C1 segment of cervical spinal cord (tissue), 14 donors: ENCODE measurements at places on chromosomes 13 and 19.

- DNase-seq = no peak
Observed at GRCh38 chr19:30341611-30342201, 30.5 kb upstream of the ZNF536 start.

GRCh38 chr13:21104199-21105019 lies 43.0 kb upstream of the LATS2 start:
- DNase-seq = no peak

GRCh38 chr19:19591133-19591825 lies 27.2 kb downstream of the PBX4 start:
- DNase-seq = peak; percentile 1

- no peak for DNase-seq
Observed at GRCh38 chr13:75607447-75607846, 28.7 kb upstream of the LMO7 start.

- DNase-seq = no peak
Observed at GRCh38 chr13:24272452-24273161, 36.8 kb upstream of the C1QTNF9 start.

GRCh38 chr19:13581576-13581975 lies 75.3 kb upstream of the CACNA1A start:
- no peak for DNase-seq

- DNase-seq = no peak
Observed at GRCh38 chr13:48411147-48411794, 1.6 kb downstream of the LPAR6 start.

- DNase-seq = no peak
Observed at GRCh38 chr13:24081387-24081786, 79.1 kb upstream of the SPATA13 start.

- no peak for DNase-seq
Observed at GRCh38 chr13:25738342-25739196, 313.2 kb downstream of the SHISA2 start.

DNA sequence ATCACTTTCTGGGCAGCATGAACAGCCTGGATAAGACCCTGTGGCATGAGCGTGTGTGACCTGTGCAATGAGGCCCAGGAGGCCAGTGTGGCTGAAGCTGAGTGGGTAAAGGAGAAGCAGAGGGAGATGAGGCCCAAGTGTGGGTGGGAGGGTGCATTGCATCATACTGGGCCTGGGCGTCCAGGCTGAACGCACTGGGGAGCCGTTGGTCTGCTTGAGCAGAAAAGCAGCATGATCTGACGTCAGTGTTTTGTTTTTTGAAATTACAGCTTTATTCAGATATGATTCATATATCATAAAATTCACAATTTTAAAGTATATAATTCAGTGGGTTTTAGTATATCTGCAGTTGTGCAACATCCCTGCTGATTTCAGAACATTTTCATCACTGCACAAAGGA lies 409.7 kb downstream of the HS6ST3 start:
- no peak for DNase-seq

GRCh38 chr19:11580116-11580515 lies 2.7 kb upstream of the ACP5 start:
- DNase-seq = no peak

DNA sequence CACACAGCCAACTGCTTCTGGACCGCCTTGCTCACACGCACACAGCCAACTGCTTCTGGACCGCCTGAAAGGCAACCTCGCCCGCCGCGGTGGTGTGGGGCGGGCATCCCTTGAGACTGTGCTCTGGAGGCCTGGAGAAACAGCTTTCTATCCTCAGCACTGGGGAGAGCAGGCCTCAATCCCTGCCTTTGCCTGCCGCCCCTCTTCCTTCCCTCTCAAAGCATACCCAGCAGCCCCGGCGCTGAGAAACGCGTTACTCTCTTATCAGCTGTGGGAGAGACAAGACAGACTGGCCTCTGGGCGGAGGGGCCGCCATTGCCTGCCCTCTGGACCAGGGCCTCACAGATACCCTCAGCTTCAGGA lies 2.9 kb downstream of the LIPE start:
- no peak for DNase-seq

GRCh38 chr13:98112456-98112855 lies 30.4 kb upstream of the FARP1 start:
- DNase-seq = no peak

DNA sequence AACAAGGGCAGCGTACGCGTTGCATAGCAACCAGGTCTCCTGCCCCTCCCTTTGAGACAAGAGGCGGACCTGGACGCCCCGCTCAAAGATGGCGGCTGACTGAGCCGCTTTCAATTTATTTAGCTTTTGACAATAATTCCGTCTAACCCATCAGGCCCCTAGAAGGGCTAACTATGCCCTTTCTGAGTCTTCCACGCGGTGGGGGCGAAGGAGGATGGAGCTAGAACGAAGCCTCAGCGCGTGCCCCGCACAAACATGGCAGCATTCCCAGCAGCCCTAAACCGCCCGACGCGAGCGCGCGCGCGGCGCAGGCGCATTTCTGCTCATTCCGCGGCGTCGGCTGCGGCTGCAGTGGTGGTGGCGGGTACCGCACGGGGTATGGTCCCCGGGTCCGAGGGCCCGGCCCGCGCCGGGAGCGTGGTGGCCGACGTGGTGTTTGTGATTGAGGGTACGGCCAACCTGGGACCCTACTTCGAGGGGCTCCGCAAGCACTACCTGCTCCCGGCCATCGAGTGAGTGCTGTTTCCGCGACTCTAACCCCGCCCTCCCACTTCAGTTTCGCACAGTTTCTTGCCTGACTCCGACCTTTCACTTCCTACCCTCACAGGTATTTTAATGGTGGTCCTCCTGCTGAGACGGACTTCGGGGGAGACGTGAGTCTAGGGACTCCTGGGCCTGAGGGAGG lies at the start of gene MED25:
MED25 (plus strand) TSS at position 326 of the 685 bp plus-strand sequence; CDS start at position 379, 53 bp downstream.
- DNase-seq = peak; percentile 88

GRCh38 chr13:94232161-94232950 lies 247.1 kb downstream of the DCT start:
- no peak for DNase-seq

DNA sequence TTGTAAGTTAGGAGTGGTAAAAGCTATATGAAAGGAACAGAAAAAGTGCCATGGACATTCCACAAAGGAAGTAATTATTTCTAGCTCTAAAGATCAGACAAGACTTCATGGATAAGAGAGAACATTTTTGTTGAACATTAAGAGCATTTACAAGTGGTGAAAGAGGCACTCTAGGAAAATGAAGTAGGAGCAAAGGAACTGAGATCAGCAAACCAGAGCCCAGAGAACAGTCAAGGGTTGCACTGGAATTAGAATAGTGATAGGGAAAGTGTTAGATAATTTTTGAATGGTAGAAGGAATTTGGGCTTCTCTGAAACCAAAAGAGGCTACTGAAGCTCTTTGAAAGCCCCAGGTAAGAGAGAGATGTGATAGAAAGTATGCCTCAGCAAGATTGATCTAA lies 94.1 kb downstream of the COG6 start:
- DNase-seq = no peak

DNA sequence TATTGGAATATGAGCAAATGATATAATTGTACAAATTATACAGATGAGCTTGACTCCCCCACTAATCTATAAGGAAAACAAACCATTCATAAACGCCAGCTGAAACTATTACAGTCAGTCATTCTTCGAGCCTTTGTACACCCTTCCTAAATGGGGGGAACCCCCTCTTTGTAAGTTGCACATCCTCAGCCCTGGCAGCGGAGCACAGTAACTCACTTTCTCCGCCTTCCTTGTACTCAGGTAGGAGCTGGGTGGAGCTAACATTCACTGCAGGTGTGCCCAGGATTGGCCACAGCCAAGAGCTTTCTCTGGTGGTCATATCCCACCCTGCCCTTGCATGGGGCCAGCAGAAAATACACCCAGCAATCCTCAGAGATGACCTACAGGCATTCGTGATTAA lies 28.6 kb downstream of the PIN1 start:
- no peak for DNase-seq

DNA sequence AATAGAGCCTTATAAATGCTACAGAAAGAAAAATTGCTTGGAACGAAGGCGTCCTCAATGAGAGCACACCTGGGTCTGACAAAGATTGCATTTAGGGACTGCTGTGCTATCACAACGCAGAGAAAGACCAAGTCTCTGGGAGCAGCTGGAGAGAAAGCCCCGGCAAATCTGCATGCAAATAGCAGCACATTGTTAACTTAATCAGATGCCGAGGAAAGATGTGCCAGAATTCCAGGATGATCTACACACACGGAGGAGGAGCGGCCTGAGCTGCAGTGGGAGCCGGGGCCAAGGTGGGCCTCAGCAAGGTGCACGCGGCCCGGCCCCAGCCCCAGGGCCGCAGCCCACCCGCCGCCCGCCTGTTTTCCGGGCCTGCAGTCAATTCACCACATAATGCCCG lies 1.4 kb downstream of the ZNF536 start:
- DNase-seq = no peak

GRCh38 chr13:21594715-21595545 lies 9.0 kb downstream of the MICU2 start:
- no peak for DNase-seq

DNA sequence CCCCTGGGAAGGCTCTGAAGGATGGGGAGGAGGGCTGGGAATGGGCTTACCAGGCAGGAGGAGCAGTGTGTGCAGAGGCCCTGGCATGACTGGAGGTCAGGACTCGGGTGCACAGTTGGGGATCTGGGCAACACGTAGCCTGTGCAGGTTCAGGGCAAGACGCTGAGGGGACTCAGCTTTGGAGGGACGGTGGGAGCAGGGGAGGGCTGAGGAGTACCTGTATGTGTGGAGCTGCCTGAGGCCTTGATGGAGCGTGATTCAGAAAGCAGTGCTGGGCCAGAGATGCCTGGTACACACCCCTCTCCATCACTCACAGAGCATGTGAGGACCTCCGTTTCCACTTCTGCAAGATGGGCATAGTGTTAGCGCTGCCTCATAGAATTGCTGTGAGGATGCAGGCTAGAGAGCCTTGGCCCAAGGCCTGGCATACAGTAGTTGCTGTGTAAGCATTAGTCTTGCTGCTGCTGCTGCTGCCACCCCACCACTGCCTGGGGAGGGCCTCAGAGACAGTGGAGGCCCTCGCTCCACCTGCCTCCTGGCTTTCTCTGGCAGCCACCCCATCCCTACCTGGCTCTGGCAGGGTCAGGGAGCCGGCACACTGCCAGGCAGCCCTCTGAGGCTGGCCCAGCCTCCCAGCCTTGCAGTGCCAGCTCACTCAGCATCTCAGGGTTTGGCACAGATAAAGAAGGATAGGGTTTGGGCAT lies 2.4 kb downstream of the PAK4 start:
- DNase-seq = no peak

GRCh38 chr19:38429055-38429810 lies 3.2 kb upstream of the RASGRP4 start:
- no peak for DNase-seq

DNA sequence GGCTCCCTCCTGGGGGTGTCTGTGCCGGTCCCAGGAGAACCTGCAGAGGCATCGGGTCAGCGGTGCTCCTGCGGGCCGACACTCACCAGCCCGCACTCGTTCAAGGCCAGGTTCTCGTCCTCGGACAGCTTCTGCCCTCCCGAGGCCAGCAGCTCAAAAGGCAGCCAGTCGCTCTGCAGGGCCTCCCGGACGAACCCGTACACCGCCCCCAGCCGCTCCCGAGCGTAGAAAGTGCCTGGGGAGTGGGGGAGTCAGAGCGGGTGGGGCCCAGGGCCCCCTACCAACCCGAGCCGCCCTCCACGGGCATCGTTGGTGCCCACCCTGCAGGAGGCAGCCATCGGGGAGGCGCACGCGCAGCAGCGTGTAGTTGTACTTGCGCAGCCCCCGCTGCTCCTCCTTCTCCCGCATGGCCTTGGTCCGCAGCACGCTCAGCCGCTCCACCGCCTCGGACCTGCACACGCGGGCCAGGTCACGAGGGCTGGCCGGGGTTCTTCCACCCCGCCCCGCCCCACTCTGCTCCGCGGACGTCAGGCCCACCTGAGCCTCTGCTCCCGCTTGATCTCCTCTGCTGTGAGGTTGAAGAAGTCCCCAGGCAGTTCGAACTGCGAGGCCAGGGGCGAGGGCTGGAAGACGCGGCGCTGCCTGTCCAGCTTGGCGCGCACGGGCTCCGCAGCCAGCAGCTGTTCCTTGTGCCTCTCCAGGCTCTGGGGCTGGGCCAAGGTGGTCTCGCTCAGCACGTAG lies 11.5 kb downstream of the UBXN6 start:
- DNase-seq = no peak

GRCh38 chr13:35994131-35994966 lies 136.8 kb downstream of the DCLK1 start:
- no peak for DNase-seq

DNA sequence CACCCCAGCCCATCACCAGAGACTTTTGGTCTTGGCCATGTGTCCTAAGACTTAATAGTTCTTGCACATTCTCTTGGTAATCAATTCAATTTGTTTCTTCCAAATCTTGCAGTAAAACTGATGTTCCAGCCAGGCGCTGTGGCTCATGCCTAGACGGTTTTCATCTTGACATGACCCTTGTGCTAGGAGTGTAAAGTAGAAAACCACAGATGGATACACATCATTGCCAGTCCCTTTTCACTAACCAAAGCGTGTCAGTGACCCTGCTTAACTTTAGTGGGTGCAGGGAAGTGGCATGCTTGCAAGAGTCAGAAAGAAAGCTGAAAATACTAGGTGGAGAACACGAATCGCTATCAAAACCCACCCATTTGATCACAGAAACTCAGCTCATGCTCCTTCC lies 18.0 kb upstream of the CD70 start:
- no peak for DNase-seq

DNA sequence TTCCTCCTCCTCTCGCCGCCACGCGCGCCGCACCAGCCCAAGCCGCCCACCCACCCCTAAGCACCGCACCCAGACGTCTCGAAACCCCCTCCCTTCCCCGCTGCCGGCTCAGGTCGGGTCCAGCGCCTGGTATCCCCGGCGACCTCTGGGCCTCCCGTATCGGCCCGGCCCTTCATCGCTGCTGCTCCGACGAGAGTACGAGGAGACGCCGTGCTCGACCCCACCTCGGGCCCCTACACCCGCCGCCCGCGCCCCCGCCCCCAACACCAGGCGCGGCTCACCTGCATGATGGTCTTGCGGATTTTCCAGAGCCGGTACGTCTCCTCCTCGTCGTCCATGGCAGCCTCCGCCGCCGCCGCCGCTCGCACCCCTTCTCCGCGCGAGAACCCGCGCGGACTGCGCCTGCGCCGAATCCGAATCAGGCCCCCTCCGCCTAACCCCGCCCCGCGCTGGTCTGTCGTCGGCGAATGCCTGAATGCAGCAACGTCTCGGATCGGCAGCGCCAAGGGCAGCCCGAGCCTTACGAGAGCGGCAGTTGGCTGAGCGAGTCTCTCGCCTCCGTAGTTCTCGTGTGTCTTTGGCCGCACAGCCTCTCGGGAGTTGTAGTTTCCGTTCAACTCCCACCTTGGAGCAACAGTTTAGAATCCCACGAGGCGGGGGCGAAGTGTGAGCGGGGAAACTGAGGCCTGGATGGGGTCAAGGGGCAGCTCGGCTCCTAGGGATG lies at the start of gene POLR2E:
POLR2E (minus strand) TSS at position 398 of the 724 bp plus-strand sequence; CDS start at position 338, 60 bp downstream.
- peak; percentile 92 for DNase-seq
